Stimulated activated CD8-positive, alpha-beta memory T cell treated with anti-CD3 and anti-CD28 coated beads, Interleukin-15, amount 100 ng/mL, for 24 hours (primary cell): ENCODE measurements at places on chromosomes 5 and 9.

DNA sequence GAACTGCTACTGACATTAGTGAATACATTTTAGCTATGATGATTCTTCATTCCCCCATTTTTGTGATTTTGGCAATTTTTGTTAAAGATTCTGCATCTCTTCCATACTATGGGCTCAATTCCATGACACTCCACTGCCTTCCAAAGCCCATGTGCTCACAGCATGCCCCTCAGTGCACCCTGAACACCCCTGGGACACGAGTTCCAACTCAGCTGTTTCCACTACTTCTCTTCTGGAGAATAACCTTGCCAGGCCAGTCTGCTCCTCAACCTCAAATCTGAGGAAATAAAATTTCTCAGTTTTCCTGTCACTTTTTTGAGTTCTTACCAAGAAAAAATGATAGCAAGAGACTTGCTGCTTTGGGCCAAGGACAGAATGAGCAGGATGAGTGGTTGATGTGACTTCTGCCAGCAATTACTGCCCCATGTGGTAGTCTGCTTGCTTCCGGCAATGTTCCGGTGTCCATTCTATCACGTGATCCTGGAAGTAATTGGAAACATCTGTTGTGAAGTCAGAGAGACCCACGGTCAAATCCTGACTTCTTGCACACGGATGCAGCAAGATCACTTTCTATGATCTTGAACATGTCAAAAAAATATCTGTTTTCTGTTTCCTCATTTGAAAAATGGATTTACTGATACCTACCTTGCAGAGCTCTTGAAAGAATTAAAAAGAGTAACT lies 58.3 kb downstream of the EGFLAM start:
- DNase-seq = no peak

DNA sequence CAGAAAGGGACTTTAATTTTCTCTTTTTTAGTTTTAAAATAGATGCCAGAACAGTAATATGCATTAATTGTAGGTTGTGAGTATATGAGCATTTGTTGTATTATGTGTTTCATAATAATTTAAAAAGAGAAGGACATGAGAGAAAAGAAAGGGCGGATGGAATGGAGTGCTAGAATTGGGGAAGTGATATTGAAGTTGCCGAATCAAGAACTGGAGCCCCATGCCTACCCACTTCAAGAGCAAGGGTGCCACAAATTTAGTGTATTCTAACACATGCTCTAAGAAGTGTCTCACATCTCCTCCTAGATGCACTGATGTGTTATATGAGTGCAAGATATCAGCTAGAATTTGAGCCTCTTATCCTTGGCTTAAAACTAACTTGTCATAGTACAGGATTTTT lies 43.6 kb upstream of the FYB1 start:
- DNase-seq = no peak

- DNase-seq = no peak
Measured at GRCh38 chr9:131621551-131622358, 76.4 kb downstream of the PRRT1B start.

- no peak for DNase-seq
Measured at GRCh38 chr5:126395198-126395597, 28.0 kb upstream of the GRAMD2B start.

GRCh38 chr5:58885260-58885659 lies 302.4 kb downstream of the RAB3C start:
- DNase-seq = no peak

DNA sequence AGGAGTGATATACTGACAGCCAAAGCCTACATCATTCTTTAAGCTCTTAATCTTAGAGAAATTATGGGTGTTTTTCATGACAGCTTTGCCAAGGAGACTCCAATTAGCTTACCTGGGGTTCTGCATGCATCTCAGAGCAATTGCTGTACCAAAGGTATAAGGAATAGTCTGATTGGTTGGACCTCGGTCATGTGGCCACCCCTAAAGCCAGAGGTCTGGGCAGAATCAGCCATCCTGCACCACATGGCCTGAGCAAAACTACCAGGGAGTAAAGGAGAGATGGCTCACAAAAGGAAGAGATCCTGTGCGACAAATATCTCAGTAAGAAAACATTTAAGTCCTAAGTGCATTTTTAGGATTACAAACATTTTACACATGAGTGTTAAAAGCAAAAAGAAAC lies 25.6 kb downstream of the SH3RF2 start:
- no peak for DNase-seq

GRCh38 chr9:133167769-133168168 lies 4.1 kb upstream of the GBGT1 start:
- DNase-seq = no peak

DNA sequence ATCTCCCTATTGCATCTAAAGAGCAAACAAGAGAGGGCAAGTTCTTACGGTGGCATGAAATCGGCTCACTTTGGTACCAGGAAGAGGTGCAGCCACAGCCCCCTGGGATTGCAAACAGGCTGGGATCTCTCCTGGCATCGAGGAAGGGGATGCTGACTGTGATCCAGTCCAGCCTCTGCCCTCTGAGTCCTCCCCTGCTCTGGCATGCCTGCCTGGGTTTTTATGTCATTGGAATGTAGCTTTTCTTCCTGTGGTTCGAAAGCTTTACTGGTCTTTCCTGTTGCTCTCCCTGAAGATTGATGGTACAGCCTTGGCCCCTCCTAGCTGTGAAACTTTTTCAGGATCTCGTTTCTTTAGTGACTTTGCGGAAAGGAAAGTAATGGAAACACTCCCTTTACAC lies 6.6 kb downstream of the SLC46A2 start:
- no peak for DNase-seq

DNA sequence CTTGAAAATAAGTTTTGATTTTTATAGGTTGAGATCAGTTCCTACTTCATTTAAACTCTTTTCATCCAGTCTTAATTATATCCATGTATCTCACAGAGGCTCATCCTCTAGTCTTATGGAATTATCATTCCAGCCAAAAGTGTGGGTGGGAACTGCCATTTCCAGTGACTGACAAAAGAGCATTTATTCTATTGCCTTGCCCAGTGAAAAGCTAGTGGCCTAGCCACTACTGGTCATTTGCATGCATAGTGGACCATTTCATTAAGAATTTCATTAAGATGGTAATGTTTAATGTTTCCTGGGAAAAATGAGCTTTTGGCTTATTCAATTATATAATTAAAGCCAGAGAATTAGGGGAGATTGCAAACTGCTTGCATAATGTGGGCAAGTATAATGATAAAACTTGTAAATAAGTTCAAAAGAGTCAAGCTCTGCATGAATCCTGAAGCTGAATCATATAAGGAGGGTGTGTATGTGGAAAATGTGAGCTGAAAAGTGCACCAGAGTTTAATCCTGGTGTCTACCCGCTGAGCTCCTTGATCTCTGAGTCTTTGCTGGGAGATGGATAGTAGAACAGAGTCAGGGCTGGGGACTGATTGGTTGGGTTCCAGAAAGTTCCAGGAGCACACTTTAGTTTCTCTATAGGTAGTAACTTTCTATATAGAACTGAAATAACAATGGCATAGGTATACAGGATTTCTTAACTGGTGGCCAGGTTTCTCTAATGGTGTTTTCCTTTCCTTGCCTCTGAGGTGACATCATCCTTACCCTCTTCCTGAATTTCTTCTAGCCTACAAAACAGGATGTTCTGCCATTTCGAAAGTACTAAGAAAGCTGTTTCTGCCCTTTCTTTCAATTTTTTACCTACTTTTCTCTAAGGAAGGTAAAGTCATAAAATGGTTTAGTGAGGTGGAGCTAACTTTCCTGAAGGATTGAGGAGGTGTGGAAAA lies 78.5 kb downstream of the KIF4B start:
- DNase-seq = no peak

DNA sequence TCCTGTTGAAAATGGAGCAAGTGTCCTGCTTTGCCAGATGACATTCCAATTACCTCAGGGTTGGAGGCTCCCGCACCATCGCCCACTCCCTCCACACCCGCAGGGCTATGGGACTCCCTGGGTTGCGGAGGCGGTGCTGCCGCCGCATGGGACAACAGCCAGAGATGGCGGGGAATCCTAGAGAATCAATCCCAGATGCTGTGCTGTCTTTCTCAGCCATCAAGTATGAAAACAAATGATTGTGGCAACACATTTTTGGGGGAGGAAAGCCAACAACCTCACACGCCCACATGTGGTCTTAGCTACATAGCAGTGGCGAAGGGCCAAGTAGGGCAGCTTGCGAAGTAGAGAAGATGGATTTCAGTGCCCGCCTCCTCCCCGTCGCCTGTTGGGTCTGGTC lies 46.7 kb downstream of the IL31RA start:
- no peak for DNase-seq

GRCh38 chr5:143793249-143793648 lies 18.7 kb upstream of the HMHB1 start:
- no peak for DNase-seq

DNA sequence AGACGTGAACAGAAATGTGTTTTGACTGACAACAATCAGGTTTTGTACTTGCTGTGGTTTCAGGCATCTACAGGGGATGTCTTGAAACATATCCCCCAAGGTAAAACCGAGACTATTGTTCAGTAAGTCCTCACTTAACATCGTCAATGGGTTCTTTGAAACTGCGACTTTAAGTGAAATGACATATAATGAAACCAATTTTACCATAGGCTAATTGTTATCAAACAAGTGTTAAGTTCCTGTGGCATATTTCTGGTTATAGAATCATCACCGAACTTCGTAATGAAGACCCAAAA lies 16.4 kb upstream of the OMD start:
- DNase-seq = no peak

GRCh38 chr9:18299449-18299848 lies 174.5 kb upstream of the ADAMTSL1 start:
- no peak for DNase-seq

DNA sequence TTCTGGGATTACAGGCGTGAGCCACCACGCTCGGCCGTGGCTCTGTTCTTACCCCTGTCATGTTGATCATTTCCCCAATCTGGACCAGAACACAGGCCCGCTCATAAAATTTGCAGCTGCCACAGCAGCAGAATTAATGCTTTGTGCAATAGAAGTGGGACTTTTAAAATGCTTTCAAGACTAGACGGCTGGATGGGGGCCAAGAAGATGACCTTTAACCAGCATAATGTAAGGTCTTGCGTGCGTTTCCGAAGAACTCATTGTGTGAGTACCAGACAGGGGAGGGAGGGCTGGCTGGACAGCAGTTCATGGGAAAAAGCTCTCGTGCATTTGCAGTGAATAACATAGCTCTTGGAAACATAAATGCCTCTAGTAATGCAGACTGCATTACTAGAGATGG lies 3.5 kb upstream of the WDR38 start:
- DNase-seq = no peak

GRCh38 chr9:110812886-110813285 lies 144.3 kb downstream of the MUSK start:
- DNase-seq = no peak

GRCh38 chr5:150122158-150122510 lies 33.5 kb downstream of the PDGFRB start:
- no peak for DNase-seq

DNA sequence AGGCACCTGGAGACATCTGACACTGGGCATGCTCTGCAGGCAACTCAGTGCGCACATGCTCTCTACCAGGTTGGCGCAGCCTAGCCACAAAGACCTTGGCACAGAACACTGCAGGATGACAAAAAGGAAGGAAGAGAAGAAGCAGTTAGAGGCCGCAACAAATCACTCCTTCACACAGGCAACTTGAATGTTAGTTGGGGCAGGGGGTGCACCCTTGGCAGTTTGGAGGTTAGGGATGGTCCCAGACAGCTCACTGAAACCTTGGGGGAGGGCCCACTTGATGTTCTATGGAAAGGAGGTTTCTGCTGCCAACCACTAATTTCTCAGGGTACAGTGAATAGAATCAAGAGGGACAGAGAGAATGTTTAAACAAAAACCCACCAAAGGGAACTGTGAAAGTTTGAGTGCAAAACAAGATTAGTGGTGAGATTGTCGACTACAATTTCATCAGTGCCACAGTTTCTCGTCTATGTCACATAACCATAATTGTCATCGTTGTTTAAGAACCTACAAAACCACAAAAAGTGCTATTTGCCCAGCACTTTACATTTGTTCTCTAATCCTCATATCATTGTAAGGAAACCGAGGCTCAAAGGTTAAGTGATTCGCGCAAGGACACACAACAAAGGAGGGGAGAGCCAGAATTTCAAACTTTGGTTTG lies 48.7 kb downstream of the FBXW11 start:
- peak; percentile 2 for DNase-seq

DNA sequence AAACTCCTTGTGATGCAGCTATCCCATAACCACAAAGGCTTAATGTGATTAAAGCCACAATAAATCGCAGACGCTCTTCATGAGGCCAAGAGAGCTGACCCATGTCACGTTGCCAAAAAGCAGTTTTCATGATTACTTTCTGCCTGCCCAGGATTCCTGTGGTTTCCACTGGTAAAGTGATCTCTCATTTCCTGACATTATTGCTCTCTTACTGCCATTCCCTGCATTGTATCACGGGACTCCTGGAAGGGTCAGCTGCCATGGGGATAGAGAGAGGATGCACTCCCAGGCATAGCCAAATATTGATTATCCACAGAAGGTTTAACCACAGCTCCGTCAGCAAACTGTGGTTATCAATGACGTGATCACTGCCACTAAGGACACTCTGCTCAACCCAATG lies 103.8 kb upstream of the SLC1A3 start:
- no peak for DNase-seq

DNA sequence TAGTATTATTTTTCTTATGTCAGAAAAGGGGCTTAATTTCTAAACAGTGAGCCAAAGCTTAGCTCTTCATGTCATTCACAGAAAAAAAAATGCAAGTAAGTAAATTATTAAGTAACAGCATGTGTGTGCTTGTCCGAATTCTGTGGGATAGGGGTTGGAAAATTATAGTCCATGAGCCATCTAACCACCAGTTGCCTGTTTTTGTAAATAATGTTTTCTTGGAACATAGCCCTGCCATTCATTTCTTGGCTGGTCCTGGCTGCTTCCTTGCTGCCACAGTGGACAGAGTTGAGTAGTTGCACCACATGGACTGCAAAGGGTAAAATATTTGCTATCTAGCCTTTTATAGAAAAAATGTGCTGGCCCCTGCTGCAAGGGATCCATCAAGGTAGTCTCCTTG lies 513.7 kb upstream of the WWC1 start:
- no peak for DNase-seq

DNA sequence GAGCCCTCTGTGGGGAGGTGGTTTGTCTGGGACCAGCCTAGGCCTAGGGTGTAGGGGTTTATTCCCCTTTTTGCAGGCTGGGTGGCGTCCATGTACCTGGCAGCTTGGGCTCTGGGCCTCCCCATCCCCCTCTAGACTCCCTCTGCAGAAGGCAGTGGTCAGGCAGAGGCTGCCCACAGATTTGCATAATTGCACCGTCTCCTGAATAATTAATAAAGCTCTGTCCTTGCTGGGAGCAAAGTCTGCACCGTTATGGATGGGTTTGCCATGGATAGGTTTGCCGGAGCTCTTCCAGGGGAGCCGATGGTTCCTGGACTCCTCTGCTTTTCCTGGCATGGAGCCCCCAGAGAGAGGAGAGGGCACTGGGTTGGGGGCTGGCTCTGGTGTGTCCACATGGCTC lies 60.4 kb downstream of the DAB2IP start:
- DNase-seq = no peak

GRCh38 chr5:59562756-59563389 lies 330.7 kb downstream of the PDE4D start:
- no peak for DNase-seq

- DNase-seq = no peak
Measured at GRCh38 chr5:14305045-14305444, 161.9 kb downstream of the TRIO start.
